ENCODE measurements at places on chromosomes 11 and 22. TPM values are rescaled to one million over a fixed set of nuclear protein-coding genes. Genes with fewer than 3 reads are reported as not detected.

DNA sequence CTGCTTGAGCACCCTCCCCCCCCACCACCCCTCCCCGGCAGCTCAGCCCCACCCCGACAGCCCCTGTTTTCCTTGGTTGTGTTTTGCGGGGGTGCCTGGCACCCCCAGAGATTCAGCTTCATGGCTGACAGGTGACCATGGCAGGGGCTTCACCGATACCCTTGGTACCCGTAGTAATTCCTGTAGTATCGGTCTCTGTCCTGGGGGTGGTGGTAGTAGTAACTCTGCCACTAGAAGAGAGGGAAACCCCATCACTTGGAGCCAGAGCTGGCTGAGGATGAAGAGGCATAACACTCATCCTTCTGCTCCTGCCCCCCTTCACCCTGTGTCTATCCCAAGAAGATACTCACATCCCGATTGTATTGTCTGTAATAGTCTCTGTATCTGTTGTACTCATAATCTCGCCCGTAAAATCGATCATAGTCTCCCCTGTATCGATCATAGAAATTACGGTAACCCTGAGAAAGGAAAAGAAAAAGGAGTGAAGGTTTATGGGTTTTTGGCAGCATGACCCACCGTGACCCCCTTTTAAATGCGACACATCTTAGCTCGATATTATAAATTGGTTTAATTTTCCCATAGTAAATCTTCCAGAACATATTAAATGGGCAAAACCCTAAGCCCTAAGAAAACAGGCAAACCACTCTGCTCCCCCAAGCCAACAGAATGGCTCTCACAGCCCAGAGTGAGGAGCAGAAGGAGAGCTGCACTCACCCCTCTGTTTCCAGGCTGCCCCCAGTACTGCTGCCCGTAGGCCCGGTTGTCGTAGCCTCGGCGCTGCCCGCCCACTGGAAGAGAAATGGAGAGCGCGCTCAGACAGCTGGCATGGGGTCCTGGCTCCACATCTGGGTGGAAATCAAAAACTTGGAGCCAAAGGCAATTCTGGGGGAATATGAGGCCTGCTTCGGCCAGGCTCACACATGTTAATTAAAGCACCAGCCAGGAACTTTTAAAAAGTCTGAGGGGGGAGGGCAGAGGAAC, 8.0 kb downstream of the GNG3 start:
- DNase-seq = no peak

DNA sequence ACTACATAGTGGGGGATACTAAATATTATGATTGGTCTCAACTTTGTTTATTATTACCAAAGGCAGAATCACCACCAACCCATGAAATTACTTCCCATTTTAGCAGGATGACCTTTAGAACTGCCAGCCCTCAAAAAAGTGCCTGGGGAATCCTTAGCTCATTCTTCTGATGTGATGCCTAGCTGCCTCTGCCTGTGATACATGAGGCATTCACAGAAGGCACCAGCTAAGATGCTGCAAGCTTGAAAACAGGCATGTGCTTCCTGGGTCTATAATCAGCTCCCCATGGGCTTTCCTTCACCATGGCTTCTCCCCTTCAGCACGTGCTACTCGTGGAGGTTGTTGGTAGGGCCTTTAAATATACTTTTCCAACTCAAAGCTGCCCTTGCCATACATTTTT, 50.4 kb upstream of the ARHGAP20 start:
- DNase-seq = no peak

GRCh38 chr11:79054636-79055035, 386.2 kb downstream of the TENM4 start:
- no peak for DNase-seq

- no peak for DNase-seq
Measured at GRCh38 chr11:87437844-87438223, 400.1 kb downstream of the TMEM135 start.

GRCh38 chr22:49310354-49310753, 517.3 kb downstream of the BRD1 start:
- DNase-seq = no peak

DNA sequence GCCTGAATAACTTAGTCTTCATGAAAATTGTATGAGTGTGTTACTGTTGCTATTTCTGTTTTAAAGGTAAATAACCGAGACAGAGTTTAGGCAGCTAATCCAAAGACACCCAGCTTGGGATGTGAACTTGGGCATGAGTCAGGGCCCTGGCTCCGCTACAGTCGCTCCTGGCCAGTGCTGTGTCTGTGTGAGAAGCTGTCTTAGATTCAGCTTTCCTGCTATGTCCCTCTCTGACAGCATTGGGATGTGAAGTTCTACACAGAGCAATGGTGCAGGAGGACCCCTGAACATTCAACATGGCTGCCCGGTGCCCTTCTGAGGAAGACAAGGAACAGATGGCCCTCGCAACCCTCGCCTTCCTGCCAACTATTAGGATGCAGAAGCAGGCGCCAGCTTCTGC, 49.4 kb downstream of the GALNT18 start:
- no peak for DNase-seq

- no peak for DNase-seq
Measured at GRCh38 chr11:16818284-16818683, 79.8 kb downstream of the C11orf58 start.

GRCh38 chr11:65633390-65634108, 4.4 kb upstream of the SIPA1 start:
- DNase-seq = no peak

DNA sequence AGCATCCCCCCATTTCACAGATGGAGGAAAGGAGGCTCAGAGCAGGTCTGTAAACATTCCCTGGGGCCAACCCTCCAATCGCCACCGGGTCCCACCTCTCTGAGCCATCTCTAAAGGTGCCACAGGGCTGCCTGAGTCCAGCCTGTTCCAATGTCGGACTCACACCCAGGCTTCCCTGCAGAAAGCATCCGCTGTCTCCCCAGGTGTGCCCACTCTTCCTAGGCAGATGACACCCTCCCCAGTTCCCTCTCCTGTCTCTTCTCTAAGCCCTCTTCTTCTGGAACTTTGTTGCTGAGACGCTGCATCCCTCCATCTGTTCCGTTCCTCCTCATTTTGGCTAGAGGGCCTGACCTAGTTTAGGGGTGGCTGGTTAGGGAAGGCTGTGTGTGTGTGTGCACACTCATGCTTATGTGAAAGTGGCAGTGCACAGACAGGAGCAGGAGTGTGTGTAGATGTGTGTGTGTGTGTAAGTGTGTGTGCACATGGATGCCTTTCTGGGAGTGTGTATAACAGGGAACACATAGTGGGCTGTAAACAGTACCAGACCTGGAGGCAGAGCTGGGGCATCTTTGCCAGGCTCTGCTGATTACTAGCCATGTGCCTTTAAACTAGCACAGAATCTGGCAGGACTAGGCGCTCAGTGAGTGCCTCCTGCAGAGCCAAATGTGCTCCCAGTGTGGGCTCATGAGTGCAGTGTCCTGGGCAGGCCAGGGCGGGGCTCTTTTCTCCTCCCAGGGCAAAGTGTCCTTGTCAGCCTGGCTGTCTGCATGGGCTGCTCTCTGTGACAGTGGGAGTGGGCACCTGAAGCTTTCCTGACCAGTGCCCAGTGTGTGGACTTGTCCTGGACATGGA, 77.3 kb upstream of the NECTIN1 start:
- DNase-seq = no peak

DNA sequence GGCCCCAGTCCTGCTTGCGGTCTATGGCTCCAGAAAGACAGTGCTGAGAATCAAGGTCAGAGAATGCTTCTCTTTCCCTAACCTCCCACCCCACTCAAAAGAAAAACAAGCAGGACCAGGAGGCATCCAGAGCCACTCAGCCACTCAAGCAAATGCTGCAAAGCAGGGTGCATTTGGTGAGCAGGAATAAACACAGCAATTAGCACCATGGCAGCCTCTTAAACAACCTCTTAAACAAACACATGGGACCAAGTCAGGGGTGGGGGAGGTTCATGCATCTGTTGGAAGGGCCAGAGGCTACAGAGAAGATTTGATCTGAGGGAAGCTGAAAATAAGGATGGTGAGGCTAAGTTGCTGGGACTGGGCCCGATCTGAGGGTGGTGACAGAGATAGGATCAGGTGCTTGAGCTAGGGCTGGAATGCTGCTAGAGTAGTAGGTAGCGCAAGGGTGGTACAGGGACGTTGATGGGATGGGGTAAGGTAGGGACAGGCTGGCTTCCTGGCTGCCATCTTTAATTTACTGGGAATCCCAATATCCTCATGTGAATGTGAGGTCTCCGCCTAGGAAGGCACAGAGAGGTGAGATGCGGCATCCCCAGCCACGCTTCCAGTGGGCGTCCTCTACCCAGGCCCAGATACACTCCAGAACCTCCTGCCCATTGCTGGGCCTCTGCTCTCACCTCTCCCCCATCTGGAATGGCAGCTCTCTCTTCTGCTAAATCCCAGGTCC, 26.6 kb upstream of the LMO1 start:
- no peak for DNase-seq

KCNA4 gene
- 0.25 TPM for polyA plus RNA-seq

CTSF gene
- 27.0 TPM for polyA plus RNA-seq

NTM gene
- polyA plus RNA-seq = 10.4 TPM

Data from hindlimb muscle (tissue), 1 donor.